ENCODE measurements at places on chromosomes 16 and 17. TPM values are rescaled to one million over a fixed set of nuclear protein-coding genes. Genes with fewer than 3 reads are reported as not detected.

Gene HS3ST2
- total RNA-seq: not detected

Gene HID1
- total RNA-seq: 1.3 TPM

Gene ATP2A1
- total RNA-seq: 0.12 TPM

Gene MT3
- total RNA-seq: not detected

Gene LAT
- total RNA-seq: 0.53 TPM

Gene SLC52A1
- total RNA-seq: not detected

Gene FN3K
- 11.5 TPM for total RNA-seq

Gene CCL7
- 0.19 TPM for total RNA-seq

Gene CACNG4
- total RNA-seq: not detected

Gene FBXO39
- total RNA-seq: 0.37 TPM

Gene SLC16A13
- total RNA-seq: 0.12 TPM

Gene BOLA2B
- total RNA-seq: 17.3 TPM

Gene EPN3
- 0.13 TPM for total RNA-seq

Gene PRR15L
- total RNA-seq: not detected

Gene HNF1B
- total RNA-seq: not detected

Gene TRPV2
- total RNA-seq: 40.8 TPM

Gene CMC2
- 58.4 TPM for total RNA-seq

Gene GABARAPL2
- 38.8 TPM for total RNA-seq

Gene CANT1
- total RNA-seq: 42.1 TPM

Gene ITGAD
- not detected for total RNA-seq

Gene RASD1
- total RNA-seq: 3.6 TPM

Gene GRAP
- 0.79 TPM for total RNA-seq

Gene MILR1
- total RNA-seq: 16.3 TPM

Gene CSF3
- total RNA-seq: not detected

Gene TLCD1
- total RNA-seq: 5.7 TPM

Gene GSE1
- 12.0 TPM for total RNA-seq

Gene PIK3R5
- total RNA-seq: 0.26 TPM

Gene ANKS3
- 21.8 TPM for total RNA-seq

Gene TNRC6C
- total RNA-seq: 8.3 TPM

Gene OXLD1
- total RNA-seq: 24.6 TPM

Gene AIPL1
- total RNA-seq: 0.06 TPM
